ENCODE measurements at places on chromosomes 2 and 18.

DNA sequence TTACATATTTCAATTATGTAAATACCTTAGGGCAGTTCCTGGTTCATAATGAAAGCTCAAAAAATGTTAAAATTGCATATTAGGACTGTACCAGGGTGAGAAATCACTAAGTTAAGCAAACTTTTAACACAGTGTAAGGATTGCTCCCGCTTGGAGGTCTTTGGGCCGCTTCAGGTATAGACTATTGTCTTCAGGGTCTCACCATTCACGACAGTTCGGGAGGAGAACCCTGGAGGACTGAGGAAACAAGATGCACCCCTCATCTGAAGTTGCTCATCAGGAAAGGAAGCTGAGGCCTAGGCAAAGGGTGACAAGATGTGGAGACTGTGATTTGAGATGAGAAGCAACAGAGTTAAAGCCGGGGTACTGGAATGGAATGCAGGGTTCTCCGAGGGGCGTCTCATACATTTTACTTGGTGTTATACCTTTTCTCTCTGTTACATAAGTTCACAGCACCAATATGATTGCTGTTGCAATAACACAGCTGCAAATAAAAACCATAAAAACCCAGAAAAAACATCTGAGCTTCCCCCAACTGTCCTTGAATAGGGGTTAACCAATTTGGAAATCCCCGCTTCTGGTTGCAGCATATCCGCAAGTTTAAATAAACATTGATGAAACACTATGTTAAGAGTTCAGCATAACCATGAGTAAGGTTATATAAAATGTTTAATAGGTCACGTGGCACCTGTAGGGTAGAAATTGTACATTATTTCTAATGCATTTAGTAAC is 40.1 kb downstream of the FBXO48 start:
- DNase-seq, result no peak

DNA sequence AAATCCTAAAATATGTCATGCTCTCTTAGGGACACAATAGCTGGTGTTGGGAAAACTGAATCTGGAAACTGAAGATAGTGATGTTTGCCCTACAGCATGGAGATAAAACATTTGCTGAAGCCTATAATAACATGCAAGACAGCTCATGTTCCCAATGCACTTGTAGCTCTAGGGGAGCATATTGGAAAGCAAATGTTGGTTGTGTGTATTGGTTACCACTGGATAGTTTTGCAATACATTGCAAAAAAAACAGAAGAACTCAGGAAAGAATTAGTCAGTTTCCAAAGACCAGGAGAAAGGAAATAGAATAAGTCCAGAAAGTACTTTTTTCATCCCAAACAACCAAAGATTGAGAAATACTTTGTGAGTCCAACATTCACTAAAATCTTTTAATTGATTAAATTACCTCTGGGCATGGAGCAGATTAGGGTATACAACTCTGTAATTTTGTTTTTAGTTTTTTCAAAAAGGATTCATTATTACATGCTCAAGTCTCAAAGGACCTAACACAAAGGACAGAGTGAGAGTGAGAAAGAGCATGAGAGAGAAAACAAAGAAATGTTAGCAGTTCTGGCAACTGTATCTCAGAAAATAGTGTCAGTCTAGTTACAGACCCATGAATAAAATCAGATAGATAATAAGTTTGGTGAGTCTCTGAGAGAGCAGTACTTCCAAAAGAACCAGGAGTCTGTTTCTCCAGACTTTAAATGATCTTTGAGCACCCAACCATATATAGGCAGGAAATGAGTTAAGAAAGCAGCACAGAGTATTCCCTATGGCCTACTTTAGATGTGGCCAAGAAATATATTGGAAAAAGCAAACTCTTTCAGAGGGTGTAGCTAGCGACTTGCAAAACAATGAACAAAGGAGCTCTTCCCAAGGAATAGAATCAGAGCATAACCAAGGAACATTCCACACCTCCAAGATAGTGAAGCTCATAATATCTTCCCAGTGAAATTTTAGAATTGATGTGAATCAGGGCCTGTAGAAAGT is 36.6 kb upstream of the COL3A1 start:
- DNase-seq, result no peak

GRCh38 chr2:46025081-46025480 is 272.1 kb upstream of the EPAS1 start:
- DNase-seq, result no peak

DNA sequence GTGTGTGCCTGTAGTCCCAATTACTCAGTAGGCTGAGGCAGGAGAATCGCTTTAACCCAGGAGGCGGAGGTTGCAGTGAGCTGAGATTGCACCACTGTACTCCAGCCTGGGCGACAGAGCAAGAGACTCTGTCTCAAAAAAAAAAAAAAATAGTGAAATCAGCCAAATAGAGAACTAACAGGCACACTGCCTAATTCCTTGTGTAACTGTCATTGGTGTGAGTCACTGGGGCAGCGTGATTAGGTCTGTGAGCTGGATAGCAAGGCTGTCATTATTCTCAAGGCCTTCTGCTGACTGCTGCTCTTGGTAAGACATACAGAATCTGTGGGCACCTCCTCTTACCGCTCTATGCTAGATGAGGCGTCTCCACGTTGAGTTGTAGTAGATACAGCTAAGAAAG is 270.3 kb downstream of the NEDD4L start:
- DNase-seq, result no peak

GRCh38 chr18:59024829-59025228 is 114.9 kb upstream of the SEC11C start:
- no peak for DNase-seq

- DNase-seq, result no peak
These were observed 248.7 kb upstream of the MYT1L start for GRCh38 chr2:2579814-2580213.

DNA sequence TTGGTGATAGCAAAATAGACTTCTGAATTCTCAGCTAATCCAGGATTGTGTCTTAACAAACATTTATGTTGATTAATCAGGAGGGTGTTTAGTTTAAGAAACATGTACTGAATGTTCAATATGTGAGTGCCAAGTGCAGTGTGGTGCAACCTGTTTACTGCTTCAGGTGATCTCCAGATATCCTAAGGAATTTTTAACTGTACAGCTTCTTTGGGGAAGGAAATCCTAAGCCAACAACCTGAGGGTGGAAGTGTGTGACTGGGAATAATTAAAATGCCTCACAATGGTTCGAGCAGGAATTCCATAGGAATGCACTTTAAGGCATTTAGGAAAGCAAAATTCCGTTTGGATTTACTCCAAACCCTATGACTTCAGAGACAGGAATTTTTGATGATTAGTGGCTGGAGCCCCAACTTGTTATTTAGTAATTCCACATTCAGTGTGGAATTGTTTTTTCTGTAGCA is 16.4 kb downstream of the CRIM1 start:
- no peak for DNase-seq

- no peak for DNase-seq
These were observed 3.1 kb downstream of the ARHGAP25 start for GRCh38 chr2:68737711-68738110.

GRCh38 chr2:159890551-159891266 is 92.7 kb upstream of the CD302 start:
- no peak for DNase-seq

GRCh38 chr18:48599391-48599790 is 60.6 kb downstream of the CTIF start:
- no peak for DNase-seq

GRCh38 chr2:56314371-56314770 is 130.6 kb downstream of the CCDC85A start:
- no peak for DNase-seq

- no peak for DNase-seq
These were observed 498 bp downstream of the ITGAV start for GRCh38 chr2:186590350-186590758.

- DNase-seq, result no peak
These were observed 143.4 kb upstream of the STK17B start for GRCh38 chr2:196314780-196315179.

GRCh38 chr2:142930835-142931398 is 53.5 kb downstream of the KYNU start:
- DNase-seq, result no peak

GRCh38 chr18:79252904-79253633 is 142.7 kb upstream of the NFATC1 start:
- no peak for DNase-seq

GRCh38 chr2:147049957-147050356 is 794.9 kb upstream of the ACVR2A start:
- no peak for DNase-seq

- DNase-seq, result no peak
These were observed 44.5 kb downstream of the TMEM131 start for GRCh38 chr2:97951155-97951680.

DNA sequence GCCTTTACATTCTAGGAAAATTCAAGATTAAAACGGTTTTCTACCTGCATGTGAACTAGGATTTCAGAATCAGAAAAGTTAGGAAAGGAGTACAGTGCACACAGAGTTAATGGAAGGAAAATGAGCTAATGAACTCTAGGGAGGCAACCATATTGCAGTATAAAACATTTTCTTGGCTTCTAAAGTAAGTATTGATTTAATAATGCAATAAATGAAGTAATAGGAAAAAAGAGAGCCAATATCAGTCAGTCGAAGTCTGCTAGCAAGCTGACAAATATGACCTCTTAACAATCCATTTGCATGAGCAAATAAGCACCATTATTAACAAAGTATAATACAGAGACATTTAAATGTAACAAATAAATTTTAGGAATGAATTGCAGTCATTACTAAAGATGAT is 80.2 kb upstream of the COL3A1 start:
- no peak for DNase-seq

DNA sequence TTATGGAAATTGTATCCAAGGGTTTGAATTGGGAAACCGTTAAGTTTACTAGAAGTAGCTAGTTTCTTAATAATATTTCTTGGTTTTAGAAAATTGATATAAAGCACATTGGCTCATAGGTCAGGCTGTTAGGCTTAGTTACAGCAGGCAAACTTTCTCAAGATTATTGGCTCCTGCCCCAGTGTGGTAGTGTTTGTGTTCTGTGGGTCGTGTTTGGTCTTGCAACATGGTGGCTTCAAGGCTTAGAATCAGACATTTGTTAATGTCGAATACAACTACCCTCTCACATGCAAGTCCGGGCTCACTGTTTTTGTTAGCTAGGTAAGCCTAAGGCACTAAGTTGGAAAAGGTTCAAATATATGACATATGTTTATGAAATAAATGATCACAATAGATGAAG is 19.6 kb downstream of the CERS6 start:
- no peak for DNase-seq

DNA sequence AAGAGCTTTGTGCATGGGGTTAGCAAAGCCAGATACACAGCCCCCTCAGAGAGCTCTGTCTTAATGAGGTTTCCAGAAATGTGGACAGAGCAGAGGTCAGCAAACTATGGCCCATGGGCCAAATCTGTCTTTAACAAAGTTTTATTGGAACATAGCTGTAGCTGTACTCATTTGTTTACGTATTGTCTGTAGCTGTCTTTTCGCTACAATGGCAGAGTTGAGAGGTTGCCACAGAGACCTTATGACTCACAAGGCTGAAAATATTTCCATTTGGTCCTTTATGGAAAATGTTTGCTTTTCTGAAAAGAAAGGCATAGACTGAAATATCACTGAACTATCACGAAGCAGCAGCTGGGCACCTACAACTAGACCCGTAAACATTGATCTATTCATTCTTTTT is 841.8 kb downstream of the SLC4A3 start:
- DNase-seq, result no peak

- DNase-seq, result no peak
These were observed 98.6 kb upstream of the NCK2 start for GRCh38 chr2:105645938-105646773.

DNA sequence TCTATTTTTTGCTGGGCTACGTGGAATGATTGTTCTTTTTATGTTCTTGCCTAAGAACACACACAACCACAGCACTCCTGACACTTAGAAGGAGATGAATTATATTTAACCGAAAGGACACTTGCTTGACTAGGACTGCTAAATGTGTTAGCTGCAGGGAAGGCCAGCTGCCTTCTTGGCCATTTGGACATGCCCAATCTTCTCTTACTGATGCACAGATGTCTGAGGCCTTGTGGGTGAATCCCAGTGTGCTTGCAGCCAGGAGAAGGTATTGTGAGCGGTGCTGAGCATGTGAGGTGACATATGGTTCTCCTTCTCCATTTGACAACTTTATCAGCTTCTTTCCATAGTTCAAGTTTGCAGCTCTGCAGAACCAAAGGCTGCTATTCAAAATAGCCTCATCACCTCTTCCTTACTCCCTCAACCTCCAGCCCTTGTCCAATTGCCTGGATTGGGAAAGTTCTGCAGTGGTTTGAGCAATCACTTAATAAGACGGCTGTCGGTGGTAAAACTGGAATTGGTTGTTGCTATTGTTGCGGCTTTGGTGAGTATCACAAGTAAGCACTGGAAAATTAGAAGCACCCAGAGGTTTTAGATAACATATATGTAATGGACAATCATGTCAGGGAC is 1113.3 kb downstream of the TSN start:
- DNase-seq, result no peak

DNA sequence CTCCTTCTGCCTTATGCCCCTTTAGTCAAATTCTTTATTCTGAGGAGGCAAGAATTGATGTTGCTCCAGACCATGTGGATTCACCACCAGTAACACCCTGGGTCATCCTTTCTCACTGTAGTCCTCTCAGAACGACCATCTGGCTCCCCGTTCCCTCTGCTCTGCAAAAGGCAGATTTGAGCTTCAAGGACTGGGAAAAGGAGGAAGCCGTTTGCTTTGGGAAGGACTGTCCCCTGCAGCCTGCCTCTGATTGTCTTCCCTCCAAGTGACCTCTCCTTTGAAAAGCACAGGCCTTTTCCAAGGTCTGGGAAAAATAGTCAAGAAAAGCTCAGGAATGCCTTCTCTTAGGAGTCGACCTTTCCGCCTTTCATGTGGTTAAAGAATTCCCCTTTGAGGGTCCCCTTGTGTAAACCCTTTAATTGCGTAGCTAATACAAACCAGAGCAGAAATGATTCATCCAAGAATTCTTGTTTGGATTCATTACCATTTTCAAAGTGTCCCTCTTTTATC is 130.1 kb upstream of the COPS8 start:
- no peak for DNase-seq

GRCh38 chr18:54812885-54813284 is 15.4 kb upstream of the RAB27B start:
- DNase-seq, result no peak

DNA sequence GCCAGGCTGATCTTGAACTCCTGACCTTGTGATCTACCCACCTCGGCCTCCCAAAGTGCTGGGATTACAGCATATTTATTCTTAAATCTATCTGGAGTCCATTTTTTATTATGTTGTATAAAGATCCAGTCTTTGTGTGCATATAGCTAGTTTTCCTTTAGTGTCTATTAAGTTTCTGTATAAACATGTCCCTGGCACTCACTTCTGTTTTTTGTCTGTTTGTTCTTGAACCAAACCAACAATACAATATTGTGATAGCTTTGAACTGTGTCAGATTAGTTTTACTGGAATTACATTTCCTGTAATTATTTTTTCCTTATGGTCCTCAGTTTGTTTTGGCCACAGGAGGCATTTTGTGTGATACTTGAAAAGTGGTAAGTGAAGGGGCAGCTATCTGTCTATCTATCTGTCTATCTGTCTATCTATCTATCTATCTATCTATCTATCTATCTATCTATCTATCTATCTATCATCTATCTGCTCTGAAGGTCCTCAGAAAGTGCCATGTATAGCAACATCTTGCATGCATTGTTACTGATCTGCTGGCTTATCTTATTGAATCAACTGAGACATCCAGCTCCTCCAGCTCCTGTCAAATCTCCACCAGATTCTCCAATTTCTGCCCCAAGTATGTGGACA is 70.9 kb upstream of the ACVR1 start:
- DNase-seq, result no peak

GRCh38 chr2:233450864-233451575 is 96.7 kb downstream of the DGKD start:
- no peak for DNase-seq

GRCh38 chr2:150705767-150706166 is 218.3 kb upstream of the RND3 start:
- no peak for DNase-seq

- DNase-seq, result no peak
These were observed 37.2 kb upstream of the ID2 start for GRCh38 chr2:8644605-8645175.
